ENCODE measurements at places on chromosomes 16 and 17.

DNA sequence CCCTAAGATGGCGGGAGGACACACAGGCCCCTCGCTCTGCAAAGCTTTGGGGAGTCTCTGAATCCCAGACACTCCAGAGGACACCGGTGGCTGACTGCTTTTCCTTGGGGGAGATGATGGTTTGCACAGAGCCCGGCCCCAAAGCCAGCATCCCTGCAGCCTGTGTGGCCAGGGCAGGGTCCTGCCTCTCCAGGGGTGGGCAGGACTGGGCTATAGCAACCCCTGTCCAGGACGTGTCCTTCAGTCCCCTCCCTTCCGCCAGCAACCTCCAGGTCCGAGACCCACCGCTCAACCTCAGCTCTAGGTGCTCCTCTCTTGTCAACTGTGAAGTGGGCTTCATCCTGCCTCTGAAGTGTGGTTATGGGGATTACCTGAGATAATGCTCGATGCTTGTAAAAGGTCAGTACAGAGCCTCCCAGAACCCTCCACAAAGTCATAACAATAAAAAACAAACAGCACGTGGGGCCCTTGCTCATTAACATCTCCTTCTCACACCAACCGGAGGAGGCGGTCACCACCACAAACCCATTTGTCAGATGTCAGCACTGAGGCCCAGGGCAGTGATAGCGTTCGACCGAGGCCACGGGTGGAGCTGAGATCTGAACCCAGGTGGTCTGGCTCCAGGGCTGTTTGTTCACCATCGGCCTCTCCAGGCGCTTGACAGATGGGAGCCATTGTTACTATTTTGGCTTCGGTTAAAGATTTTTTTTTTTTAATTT lies 304.8 kb downstream of the IRF8 start:
- DNase-seq = no peak

- no peak for DNase-seq
Observed at GRCh38 chr17:55441544-55441943, 19.9 kb upstream of the MMD start.

- no peak for DNase-seq
Observed at GRCh38 chr16:59039066-59039720, 305.1 kb upstream of the GOT2 start.

- DNase-seq = no peak
Observed at GRCh38 chr17:30326809-30327208, 7.0 kb downstream of the TMIGD1 start.

GRCh38 chr16:56048425-56049105 lies 142.7 kb upstream of the GNAO1 start:
- no peak for DNase-seq

GRCh38 chr16:87086156-87086555 lies 231.0 kb downstream of the C16orf95 start:
- DNase-seq = no peak

GRCh38 chr17:61399131-61400065 lies at the start of gene TBX2:
Gene TBX2, plus strand, starts transcription at chr17:61399843. Its CDS starts 334 bp downstream, at chr17:61400177.
- DNase-seq = no peak

- DNase-seq = no peak
Observed at GRCh38 chr17:51746421-51746820, 412.1 kb downstream of the CA10 start.

GRCh38 chr16:57634171-57634570 lies 5.7 kb downstream of the ADGRG1 start:
- no peak for DNase-seq

- DNase-seq = peak; percentile 92
Observed at GRCh38 chr17:38674749-38675615, at the start of gene EPOP. Gene EPOP, minus strand, starts transcription at chr17:38674957. Its CDS starts 462 bp downstream, at chr17:38674495.

GRCh38 chr17:76848670-76849069 lies 19.5 kb upstream of the MGAT5B start:
- no peak for DNase-seq

DNA sequence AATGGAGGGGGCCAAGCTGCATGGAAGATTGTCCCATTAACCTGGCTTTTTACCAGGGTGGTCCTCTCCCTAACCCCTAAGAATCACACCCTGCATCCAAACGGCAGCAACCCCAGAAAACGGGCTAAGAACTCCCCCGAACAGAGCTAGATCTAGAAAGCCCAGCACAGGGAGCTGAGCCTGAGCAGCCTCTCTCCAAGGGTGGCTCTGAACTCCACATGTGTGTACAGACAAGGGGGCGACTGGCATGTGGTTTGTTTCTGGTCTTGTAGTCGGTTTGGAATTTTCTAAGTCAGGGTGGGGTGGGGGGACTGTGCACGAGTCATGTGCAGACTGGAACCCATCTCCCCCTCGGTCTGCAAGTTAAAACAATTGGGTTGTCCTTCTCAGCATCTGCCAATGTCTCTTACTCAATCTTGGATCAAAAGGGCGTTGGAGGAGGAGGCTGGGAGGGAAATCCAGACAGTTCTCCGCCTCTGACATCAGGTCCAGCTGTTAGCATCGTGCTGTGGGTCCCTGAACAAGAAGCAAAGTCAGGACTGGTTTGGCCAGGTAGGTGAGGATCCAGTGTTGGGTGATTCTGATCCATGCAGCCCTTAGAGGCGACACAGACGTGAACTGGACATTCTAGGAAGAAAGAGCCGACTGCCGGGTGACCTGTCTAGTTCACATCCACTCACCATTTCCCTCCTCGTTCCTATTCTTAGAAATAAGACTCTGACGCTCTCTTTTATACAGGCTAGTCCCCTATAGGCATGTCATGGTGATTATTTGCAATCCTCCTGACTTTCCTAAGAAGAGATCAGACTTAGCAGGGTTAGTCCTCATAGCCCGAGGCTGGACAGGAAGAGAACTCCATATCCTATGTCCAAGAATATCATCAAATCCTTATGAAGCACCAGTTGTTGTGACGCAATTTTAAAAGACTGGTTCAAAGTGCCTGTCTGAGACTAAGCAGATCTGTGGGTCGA lies 381.8 kb downstream of the SOX9 start:
- DNase-seq = no peak

GRCh38 chr16:11611871-11612664 lies 25.3 kb upstream of the LITAF start:
- no peak for DNase-seq

DNA sequence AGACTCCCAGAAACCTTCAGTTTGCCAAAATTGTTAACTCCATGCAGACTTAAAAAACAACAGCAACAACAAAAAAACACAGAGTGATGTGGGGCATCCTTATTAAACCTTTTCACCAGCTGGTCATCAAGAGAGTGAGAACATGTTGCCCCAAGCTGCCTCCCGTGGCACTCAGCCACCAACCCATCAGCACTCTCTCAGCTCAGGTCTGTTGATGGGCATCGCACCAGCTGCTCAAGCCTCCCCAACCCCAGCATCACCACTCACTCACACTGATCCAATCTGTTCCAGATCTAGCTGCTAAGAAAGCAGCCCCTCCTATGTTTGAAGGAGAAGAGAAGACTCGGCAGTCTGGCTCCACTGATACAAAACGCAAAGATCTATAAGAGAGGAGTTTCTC lies 46.8 kb downstream of the SLC39A11 start:
- DNase-seq = no peak

GRCh38 chr17:49987681-49988441 lies 7.2 kb downstream of the DLX3 start:
- DNase-seq = no peak

DNA sequence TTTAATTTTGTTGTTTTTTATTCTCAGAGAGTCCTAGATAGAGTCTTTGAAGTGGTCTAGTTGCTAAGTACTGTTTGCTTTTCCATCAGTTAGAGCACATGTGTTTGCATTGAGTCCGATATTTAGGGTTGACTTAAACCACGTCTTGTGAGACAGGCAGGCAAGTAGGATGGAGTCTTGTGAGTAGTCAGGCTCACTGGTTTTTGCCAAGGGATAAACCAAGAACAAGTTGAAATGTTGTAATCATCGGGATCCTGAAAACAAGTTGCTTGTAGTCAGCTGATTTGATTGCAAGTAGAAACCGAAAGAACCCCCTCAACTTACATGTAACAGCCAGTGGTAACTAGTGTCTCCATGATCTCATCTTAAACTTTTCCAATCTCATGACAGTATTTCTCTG lies 17.2 kb downstream of the ATP6V0A1 start:
- DNase-seq = no peak

- no peak for DNase-seq
Observed at GRCh38 chr17:27345141-27345904, 51.4 kb downstream of the WSB1 start.

- no peak for DNase-seq
Observed at GRCh38 chr16:12195296-12195695, 218.8 kb downstream of the SNX29 start.

DNA sequence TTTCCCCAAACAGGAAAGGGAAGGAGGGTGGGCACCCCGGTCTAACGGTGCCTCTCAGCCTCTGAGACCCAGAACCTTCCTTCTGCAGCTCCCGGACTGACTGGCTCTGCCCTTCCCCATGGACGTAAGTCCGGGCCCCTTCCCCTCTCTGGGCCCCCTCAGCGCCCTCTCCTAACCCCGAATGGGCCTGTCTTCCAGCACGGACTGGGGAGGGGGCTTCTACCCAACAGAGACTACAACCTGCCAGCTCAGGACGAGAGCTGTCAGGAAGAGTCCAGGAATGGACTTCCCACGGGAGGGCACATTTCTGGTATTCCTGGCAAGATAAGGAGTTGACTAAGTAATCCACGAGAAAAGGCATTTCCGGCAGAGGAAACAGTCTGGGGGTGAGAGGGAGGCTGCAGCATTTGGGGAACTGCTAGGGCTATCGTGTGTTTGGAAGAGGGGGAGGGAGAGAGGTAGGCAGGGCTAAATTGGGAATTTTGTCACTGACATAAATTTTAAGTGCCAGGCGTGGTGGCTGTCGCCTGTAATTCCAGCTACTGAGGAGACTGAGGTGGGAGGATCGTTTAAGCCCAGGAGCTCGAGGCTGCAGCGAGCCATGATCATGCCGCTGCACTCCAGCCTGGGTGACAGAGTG lies 12.1 kb upstream of the ALDOA start:
- DNase-seq = no peak

DNA sequence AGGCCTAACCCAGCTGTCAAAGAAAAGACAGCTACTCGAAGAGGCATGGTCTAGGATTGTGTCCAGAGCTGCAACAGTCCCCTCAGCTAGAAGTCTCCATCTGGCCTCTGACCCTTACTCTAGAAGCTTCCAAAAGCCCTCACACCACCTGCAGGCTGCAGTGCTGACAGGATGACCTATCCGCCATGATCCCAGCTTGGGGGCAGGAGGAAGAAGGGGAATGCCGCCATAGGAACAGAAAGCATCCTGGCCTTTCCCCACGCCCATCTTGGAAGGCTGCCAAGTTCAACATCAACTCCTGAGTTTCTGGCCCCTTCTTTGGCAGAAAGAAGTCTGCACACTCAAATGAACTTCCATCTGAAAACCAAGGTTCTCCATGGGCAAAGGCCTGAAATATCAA lies 3.1 kb upstream of the KRT36 start:
- no peak for DNase-seq

GRCh38 chr17:18031955-18032354 lies 7.0 kb downstream of the ATPAF2 start:
- DNase-seq = no peak

GRCh38 chr17:78585006-78585630 lies 7.9 kb upstream of the DNAH17 start:
- DNase-seq = no peak

- no peak for DNase-seq
Observed at GRCh38 chr17:80055597-80055996, 19.2 kb downstream of the CCDC40 start.

DNA sequence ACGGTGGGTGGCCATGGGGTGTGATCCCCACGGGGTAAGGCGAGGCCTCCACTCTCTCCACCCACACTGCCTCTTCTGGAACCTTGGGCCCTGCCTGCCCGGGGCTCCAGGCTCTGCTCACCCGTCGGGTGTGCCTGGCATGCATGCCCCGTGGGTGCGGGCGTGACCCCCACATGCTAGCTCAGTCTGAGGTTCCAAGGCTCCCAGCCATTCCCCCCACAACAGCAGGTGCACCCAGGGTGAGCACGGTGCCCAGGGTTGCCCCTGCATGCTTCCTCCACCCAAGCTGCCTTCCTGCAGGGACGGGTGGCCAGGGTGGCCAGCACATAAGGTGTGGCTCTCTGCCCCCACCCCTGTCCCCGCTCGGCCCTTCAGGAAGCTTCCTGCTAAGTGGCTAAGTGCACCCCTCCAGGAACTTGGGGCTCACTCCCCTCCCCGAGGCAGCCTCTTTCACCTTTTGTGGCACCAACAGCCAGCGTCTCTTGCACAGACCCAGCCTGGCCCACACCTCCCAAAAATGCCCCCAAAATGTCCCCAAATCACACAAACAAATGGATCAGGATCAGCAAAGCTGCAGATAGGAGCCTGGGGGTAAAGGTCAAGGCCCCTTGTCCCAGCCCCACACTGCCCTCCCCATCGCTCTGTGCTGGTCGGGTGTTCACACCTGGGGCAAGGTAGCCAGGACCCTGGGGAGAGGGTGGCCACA lies 21.4 kb upstream of the PVALEF start:
- DNase-seq = no peak

GRCh38 chr17:30956764-30957374 lies 14.0 kb upstream of the RNF135 start:
- DNase-seq = no peak

DNA sequence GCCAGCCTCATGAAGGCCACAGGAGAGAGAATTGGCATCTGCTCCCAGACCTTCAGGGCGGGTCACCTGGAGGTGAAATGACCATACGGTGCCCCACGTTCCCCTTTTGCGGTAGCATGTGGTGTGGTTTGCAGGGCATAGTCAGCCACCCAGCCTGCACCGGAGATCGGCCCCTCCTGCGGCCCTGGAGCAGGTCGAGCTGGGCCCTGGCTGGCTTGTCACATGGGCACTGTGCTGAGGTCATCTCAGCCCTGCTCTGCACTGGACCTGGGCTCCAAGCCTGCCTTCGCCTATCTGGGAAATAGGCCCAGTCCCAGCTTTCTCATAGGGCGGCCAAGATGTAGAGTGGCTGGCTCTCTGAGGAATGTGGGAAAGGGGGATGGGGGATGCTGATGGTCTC lies 16.2 kb downstream of the GSE1 start:
- DNase-seq = no peak

DNA sequence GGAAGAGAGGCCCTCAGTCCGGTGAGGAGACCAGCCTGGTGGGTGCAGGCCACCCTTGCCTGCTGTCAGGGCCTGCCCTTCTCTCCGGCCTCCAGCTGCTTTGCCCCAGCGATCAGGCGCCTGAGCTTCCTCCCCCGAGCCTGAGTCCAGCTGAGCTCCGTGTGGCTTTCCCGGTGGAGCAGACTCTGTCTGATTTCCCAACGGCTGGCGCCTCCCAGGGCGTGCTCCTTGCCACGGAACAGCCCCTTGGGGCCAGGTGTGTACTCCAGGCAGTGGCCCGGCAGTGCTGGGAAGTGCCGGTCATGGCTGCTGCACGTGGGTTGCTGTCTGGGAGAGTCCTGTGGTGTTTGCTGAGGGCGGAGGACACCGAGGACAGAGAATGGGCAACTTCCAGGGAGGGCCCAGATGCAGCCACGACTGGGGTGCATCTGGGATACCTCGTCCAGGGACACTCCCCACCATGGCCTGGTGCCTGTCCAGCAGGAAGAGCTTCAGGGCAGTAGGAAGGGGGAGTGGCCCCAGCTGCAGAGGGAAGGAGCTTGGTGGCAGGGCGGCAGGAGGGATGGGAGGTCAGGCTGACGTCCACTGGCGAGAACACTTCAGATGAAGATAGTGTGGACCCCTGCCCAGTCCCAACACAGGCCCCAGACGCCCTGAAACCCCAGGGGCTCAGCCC lies 22.5 kb downstream of the METRNL start:
- no peak for DNase-seq

- DNase-seq = no peak
Observed at GRCh38 chr16:84948851-84949610, 62.3 kb downstream of the ZDHHC7 start.

GRCh38 chr16:86424398-86424797 lies 85.9 kb upstream of the FOXF1 start:
- no peak for DNase-seq

Data from activated CD4-positive, alpha-beta T cell treated with anti-CD3 and anti-CD28 coated beads for 4 hours (primary cell).